Substantia nigra (tissue), 51 donors: ENCODE measurements at places on chromosomes 7 and 10.

- DNase-seq, result no peak
Measured at GRCh38 chr10:75899816-75900390, 468.5 kb downstream of the LRMDA start.

- peak; percentile 4 for DNase-seq
Measured at GRCh38 chr10:4767033-4767814, 58.8 kb upstream of the AKR1E2 start.

DNA sequence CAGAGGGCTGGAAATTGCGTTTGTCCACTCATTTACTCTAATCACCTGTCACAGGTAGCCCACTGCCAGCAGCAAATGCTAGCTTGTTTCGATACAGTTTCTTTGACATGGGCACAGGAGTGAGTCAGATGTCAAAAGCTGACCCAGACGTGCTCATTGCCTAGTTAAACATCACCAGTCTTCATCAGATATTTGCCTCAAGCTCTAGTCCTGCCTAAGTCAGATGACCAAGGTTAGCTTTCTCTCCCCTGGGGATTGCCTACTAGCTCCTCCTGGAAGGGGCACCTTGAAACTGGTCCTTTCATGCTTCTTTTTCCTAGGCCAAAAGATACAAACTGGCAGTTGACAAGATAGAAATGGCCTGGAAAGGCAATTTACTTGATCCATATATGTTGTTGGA lies 35.2 kb downstream of the GPAM start:
- no peak for DNase-seq

DNA sequence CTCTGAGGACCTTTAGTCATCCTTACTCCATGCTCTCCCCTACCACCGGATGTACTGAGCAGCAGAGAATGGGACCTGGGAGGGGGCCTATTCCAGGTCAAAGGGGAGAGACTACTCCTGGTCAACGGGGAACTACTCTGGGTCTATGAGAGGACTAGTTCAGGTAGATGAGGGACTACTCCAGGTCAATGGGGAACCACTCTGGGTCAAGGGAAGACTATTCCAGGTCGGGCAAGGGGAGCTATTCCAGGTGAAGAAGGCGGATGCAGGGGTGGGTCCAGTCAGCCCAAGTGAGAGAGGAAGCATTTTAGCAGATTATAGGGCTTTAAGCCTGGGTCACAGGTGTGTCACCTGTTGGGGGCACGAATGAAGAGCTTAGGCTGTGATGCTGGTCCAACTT lies 35.4 kb downstream of the CCM2 start:
- no peak for DNase-seq

GRCh38 chr7:18995270-18995671 lies 122.2 kb downstream of the TWIST1 start:
- no peak for DNase-seq

DNA sequence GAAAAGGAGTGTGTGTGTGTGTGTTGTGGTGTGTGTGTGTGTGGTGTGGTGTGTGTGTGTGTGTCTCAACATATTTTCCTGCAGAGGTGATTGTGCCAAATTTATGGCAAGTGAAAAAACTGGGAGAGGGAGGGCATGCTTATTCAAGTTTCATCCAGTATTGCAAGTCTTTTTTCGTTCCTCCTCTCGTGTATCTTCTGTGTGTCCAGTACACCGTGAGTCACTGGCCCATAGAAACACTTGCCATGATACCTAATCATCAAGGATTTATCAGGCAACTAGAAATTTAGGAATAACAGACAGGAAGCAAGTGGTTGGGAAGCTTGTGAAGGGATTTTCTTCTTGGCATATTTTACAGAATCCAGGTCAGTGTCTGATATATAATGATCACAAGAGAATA lies 820.5 kb downstream of the GATA3 start:
- no peak for DNase-seq

GRCh38 chr10:126309228-126309883 lies 78.9 kb downstream of the ADAM12 start:
- DNase-seq, result no peak

GRCh38 chr7:65387891-65388290 lies 14.2 kb downstream of the ZNF92 start:
- DNase-seq, result no peak

DNA sequence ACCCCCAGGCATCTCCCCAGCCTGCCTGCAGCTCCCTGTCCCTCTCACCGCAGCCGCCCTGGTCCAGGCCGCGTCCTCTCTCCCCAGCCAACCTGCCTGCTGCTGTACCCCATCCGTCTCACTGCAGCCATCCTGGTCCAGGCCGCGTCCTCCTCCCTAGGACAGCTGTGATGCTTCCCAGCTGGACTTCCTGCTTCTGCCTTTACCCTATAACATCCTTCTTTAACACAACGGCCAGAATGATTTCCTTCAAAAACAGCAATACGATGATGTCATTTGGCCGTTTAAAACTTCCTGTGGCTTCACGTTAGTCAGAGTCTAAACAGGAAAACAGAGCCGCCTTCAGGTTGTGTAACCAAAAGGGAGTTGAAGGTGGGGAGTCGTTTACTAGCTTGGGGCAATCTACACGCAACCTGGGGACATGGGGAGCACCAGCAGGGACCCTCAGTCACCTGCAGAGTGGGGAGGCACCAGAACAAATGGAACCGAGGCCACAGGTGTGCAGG lies 32.2 kb upstream of the ZFAND2A start:
- DNase-seq, result no peak

- DNase-seq, result no peak
Measured at GRCh38 chr10:46250481-46250880, 36.3 kb upstream of the ANTXRL start.

- DNase-seq, result peak; percentile 65
Measured at GRCh38 chr7:151110941-151111645, 24.8 kb downstream of the AGAP3 start.

DNA sequence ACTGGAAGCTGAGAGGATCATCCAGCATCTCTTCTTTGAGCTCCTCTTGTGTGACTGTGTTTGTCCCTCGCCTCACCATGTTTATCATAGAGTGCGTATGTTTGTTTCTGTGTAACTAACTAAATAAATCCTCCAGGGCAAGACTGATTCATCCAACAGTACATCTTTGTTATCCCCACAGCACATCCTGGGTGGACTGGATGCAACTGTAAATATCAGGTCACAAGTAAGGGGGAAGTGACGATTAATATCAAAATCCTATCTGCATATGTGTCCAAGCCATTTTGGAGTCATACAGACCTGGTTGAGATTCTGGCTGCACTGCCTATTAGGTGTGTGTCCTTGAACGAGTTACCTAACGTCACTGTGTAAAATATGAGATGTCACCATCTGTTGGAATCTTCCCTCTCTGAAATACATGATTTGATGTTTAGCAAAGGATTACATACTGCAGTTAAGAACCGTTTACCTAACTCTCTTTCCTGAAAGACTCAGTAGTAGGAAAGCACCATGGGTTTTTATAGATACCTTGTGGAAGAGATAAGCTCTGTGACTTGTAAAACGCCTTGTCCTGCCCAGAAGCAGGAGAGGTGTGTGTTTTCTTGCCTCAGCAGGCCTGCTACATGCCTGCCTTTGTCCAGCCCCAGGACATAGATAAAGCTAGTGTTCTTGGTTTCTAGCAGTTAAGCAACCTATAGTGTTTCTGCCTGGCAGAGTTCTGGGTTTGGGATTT lies 25.8 kb downstream of the WBP1L start:
- DNase-seq, result no peak

DNA sequence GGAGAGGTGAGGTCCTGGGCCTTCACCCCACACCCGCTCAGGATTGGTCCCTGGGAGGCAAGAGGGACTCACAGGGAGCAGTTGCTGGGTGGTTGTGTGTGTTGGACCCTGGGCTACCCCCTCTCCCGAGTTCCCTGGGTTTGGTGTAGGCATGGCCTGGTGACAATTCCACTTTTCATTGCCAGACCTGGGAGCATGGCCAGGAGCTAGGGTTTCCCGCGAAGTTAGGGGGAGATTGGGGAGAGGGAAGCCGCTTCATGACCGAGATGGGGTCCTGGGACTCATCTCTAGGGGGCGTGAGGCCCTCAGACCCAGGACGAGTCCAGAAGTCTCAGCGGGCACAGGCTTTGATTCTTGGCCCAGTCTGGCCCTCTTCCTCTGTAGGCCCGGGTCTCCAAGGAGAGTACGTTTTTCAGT lies 606 bp downstream of the PALD1 start:
- no peak for DNase-seq

GRCh38 chr10:101565936-101566332 lies 22.1 kb downstream of the POLL start:
- DNase-seq, result no peak

DNA sequence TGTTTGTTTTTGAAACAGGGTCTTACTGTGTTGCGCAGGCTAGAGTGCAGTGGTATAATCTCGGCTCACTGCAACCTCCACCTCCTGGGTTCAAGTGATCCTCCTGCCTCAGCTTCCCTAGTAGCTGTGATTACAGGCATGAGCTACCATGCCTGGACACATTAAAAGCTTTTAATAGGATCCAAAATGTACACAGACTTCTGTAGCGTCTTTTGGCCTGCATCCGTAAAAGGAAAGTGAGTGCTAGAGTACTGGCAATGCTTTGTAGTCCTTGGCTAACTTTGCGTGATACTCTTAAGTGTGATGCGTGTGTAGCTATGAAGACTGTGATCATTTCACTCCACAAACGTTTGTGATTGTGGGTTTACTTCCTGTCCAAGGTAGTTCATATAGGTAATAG lies 13.3 kb downstream of the ZRANB1 start:
- no peak for DNase-seq

DNA sequence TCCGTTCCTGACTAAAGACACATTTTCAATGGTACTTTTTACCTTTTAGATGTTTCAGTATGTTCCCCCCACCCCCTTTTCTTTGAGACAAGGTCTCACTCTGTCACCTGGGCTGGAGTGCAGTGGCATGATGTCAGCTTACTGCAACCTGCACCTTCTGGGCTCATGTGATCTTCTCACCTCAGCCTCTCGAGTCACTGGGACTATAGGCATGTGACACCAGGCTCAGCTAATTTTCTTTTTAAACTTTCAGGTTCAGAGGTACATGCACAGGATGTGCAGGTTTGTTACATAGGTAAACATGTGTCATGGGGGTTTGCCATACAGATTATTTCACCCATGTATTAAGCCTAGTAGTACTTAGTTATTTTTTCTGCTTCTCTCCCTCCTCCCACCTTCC lies 99.3 kb upstream of the RPA3 start:
- DNase-seq, result no peak

- DNase-seq, result no peak
Measured at GRCh38 chr7:20201380-20201779, 15.8 kb downstream of the MACC1 start.

- DNase-seq, result no peak
Measured at GRCh38 chr10:80406204-80406603, 2.1 kb upstream of the PRXL2A start.

DNA sequence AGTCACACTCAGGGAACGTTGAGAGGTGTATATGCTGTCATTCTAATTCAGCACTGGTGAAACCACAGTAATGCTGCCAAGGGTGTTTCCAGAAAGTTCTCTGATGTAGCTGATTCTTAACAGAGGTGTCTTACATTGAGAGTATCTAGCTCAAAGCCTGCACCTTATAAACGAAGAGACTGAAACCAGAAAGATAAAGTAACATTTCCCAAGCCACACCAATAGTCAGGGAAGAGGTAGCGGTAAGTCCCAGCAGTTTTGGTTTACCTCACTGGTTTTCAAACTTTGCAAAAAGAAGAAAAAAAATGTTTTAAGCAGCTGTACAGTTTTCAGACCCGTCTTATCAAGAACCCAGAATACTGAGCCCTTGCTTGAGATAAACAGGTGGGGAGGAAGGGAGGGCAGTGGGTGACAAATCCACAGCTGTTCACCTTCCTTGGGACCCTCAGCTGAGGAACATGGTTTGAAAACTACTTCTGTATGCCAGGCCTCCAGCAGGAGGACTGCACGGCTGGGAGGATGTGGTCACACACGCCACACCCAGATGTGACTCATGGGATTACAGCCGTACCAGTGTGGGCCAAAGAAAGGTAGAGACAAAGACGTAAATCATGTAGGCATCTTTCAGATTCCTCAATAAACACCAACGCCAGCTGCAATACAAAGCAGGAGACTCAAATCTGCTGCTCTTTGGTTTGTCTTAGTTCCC lies 63.9 kb upstream of the GSDME start:
- DNase-seq, result no peak

DNA sequence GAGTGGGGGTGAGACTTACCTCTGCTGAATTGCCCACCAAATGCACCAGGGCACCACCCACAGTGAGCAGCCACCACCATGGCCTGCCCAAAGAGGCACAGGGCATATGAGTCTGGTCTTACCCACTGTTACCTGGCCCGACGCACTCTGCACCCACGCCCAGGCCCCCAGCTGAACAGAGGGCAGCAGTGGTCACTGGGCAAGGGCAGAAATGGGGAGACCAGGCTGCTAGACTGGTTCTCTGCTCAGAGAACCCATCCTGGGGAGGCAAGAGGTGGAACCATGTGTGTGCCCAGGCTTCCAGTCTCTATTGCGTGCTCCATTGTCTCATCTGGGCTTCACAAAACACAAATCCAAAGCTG lies 39.4 kb upstream of the DAGLB start:
- no peak for DNase-seq

- DNase-seq, result peak; percentile 29
Measured at GRCh38 chr7:23012908-23013714, 819 bp downstream of the HYCC1 start.
